ENCODE measurements at places on chromosomes 11 and 22.

DNA sequence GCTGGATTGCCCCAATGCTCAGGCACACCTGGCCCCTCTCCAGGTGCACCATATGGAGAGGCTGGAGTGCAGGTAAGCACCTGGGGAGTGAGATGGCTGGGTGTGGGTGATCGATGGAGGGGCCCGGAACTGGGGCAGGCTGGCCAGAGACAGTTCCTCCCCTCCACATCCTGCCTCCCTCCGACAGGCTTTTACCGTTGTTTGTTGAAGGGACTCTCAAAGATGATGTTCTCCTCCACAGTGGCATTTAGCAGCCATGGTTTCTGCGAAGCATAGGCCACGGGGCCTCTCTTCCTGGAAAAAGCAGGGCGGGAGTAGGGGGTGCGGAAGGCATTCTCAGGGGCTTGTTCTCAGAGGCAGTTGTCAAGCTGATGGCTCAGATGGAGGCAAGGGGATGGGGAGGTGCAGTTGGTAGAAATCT is 25.9 kb upstream of the KCNJ11 start:
- DNase-seq = no peak

GRCh38 chr22:44133901-44134571 is 46.7 kb upstream of the PARVG start:
- DNase-seq = no peak

GRCh38 chr11:84383576-84383975 is 1097.4 kb upstream of the CCDC90B start:
- no peak for DNase-seq

DNA sequence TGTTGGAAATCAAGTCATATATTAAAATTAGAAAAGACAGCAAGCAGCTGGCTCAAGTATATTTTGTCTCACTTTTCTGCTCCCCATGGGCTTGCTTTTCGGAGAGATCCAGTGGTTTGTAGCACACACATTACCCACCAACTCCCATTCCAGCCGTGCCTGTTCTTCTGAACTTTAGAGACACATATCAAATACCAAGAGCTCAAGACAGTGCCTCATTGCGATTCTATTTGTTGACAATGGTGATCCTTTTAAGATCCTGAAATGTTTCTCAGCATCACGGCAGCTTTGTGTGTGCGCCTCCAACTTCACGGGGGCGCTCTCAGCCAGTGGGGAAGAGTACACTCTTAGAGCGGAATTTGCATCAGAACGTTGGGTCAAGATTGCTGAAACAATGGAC is 52.9 kb downstream of the BARX2 start:
- DNase-seq = no peak

DNA sequence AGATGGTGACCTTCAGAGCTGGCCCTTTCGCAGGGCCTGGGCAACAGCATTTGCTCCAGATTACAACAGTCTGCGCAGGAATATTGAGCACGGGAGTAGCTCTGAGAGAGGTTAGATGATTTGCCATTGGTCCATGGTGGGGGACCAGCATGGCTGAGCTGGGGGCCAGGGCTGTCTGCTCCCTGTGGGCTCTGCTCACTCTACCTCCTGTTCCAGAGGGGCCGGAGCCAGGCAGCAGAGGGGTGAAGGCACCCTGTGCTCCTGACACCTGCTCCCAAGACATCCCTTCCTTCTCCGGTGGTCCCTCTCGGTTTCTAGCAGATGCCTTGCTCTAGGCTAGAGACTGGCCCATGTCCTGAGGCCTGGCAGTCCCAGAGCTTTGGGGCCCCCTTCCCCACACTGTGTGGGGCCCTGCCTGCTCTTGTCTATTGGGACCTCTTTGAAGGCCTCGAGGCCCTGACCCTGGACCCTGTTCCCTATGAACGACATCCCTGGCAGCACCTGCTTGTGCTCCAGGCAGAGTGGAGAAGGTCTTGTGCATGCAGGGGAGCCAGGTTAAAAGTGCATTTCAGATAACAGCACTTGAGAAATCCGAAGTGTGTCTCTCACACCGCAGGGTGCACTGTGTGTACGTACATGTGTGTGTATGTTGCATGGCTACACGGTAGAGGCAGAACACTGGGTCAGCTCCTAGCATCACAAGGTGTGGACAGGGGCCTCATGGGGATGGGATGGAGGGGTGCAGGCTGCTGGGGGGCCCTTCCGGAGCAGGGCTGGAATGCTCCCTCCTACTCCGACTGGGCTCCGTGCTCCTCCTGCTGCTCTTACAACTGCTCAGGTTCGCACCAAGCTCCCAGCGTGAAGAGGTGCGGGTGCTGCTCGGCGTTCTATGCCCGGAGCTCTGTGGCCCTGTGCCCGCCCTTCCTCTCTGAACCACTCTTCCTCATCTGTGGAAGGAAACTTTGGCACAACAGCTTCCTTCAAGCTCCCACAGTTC is 123.3 kb upstream of the B3GAT1 start:
- DNase-seq = no peak

- DNase-seq = no peak
Observed at GRCh38 chr11:31233425-31233824, 136.1 kb downstream of the DCDC1 start.

- DNase-seq = no peak
Observed at GRCh38 chr11:2798951-2799761, 86.4 kb downstream of the CDKN1C start.

DNA sequence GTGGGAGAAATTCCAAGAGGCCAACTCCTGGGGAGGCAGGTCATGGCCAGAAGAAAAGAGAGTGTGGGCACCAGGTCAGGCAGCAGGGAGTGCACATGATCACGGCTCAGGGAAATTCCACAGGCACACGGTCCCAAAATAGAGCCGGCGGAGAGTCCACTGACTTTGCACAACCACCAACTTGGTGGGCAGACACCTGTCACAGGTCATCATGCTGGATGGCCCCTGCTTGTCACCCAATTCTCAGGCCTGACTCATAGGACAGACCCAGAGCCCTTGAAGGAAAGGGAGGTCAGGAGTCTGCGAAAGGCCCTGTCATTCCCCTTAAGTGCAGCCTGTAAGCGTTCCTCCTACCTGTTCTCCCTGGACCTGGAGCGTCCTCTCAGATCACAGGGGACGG is 15.8 kb downstream of the APOL2 start:
- DNase-seq = no peak

- DNase-seq = no peak
Observed at GRCh38 chr11:117387992-117388755, 60.5 kb downstream of the CEP164 start.

DNA sequence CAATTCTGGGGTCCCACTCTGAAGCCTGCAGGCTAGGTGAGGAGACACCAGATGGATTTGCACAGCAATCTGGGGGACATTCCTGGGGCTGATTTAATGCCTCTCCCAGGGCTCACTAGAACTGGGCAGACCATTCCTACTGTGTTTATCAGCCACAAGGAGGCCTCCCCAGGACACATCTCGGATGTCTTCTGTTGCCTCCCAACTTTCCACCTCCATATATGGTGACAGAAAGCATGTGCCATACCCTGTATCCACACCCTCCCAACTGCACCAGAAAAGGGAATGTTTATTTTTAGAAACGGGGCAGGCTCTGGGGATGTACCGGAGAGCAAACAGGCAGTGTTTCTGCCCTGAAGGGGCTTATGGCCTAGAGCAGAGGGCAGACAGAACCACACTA is 181.8 kb downstream of the CSNK2A3 start:
- DNase-seq = no peak

DNA sequence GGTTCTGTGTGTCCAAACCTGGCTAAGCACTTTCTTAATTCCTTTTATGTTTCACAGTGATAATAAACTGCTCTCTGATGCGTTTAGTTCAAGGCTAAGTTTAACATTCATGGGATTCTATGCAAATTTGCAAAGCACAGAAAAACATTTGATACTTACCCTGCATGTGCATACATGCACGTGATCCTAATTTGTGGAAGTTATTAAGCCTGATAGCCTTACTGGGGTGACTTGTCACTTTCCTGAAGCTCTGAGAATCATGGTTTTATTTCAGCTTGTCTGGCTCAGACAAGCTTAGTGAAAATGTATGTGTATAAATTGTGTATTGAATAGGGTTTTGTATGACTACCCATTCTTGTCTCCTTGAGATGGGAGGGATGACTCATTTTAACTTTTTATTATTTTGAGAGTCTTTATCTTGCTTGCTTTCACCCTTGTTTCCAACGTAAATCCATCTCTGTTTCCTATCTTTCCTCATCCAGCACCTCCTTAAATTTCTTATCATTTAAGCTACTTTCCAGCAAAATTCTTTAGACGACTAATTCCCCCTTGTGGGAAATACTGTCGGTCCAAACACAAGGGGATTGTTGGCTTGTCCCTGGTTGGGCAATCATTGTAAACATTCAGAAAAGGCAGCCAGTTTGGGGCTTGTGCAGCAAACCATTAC is 167.1 kb downstream of the C11orf91 start:
- DNase-seq = no peak

DNA sequence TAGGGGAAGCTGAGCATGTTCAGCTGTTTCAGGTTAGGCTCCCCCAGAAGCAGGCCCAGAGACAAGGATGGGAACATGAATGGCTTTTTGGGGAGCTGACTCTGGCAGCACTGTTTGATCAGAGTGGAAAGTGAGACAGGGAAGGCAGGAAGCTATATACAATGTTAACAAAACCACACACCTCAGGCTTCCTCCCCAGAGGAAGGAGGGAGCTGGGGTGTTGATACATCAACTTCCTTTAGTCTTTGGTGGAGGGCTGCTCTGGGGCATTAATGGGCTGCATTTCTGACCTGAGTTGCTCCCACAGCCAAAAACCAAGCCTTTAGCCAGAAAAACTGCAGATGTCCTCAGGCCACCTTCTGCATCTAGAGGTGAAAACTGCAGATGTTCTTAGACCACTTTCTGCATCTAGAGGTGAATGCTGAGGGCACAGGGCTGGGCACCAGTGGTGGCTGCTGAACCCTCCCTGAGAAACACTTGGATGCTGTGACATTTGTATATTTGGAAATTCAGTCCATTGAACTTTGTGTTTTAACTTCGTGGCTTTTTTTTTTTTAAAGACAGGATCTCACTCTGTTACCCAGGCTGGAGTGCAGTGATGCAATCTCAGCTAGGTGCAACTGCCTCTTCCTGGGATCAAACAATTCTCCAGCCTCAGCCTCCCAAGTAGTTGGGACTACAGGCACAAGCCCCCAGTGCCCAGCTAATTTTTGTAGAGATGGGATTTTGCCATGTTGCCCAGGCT is 49.9 kb downstream of the KIAA1671 start:
- DNase-seq = no peak

DNA sequence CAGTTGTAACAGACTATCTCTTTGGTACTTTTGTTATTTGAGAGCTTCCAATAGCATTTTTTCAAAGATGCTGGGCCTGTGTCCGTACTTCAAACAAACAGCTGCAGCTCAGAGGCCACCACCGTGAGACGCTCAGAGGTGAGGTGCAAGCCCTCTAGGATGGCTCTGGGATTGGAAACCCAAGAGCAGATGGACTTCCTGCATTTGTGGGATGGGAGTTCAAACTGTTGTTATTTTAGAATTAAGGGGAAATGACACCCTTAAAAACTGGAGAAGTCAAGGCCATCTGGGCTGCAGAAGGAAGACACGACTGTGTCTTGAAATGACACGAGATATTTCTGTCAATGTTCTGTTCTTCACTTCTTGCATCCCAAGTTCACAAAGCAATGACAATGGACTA is 9.2 kb upstream of the IL10RA start:
- no peak for DNase-seq

- no peak for DNase-seq
Observed at GRCh38 chr11:8186429-8186828, 17.6 kb upstream of the RIC3 start.

- no peak for DNase-seq
Observed at GRCh38 chr11:132042296-132042695, 671.9 kb downstream of the NTM start.

DNA sequence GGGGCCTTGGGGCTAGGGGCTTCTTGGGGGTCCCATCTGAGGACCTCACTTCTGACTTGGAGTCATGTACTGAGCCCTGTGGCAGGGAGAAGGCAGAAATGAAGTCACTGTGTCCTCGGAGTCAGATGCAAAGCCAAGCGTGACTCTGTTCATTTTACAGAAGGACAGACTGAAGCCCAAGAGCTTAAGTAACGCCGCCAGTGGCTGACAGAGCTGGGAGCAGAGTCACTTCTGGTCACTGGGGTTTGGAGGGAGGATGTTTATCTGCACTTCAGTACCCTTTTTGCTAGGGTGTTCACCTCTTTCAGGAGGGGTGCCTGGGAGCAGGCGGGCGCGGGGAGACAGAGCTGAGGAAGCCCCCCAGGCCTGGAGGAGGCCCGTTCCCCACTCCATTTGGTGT is 10.7 kb downstream of the CD6 start:
- DNase-seq = no peak

GRCh38 chr11:119486691-119487259 is 63.8 kb upstream of the THY1 start:
- DNase-seq = peak; percentile 2

DNA sequence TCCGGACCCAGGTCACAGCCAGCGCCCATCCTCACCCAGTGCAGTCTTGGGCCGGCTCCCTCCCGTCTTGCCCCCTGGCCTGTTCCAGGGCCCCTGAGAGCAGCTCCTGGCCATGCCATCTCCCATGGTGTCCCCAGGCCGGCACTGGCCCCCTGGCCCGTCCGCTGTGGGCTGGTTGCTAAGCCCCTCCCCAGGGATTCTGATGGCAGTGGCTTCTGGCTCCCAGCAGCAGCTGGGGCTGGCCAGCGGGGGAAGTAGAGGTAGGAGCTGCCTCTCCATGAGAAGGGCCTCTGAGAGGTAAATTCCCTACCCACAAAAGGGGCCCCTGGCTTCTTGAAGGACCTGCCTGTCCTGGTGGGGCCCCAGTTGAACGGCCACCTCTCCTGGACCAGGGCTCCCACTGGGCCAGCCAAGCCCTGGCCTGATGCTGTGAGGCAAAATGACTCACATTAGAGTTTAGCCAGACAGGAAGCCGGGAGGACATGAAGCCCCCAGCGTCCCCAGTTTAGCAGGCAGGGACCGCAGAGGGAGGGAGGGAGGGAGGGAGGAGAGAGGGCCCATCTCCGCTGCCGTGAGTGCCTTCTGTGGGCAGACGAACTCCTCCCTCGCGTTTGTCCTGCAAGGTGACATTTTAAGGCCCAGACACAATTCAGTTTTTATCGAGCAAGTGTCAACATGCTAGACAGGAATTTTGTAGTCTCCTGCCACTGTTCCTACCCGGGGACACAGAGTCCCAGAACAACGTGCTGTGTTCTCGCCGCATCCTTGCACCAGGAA is 32.9 kb upstream of the GAL start:
- no peak for DNase-seq

All from head of caudate nucleus (tissue), 42 donors.